Hematopoietic multipotent progenitor cell treated with erythropoietin and hydrocortisone succinate and interleukin-3 and kit ligand, for 6 days (in vitro differentiated cells): ENCODE measurements at places on chromosomes 12 and 14.

DNA sequence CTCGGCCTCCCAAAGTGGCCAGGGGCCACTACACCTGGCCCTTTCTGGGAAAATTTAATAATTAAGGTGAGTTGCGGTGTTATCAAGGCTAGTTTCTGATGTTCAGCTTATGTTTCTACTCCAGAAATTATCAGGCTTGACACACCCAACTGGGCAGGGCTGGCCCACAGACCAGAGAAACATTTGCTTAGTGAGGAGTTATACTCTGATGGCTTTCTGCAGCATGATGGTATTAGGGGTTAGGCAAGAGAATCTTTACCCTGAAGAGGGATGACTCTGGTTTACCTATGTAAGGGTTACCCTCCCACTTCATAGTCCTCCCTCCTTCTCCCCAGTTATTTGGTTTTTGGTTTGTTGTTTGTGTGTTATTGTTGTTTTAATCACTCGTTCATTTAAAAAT is 24.5 kb upstream of the HECTD1 start:
- peak; percentile 62 for DNase-seq

DNA sequence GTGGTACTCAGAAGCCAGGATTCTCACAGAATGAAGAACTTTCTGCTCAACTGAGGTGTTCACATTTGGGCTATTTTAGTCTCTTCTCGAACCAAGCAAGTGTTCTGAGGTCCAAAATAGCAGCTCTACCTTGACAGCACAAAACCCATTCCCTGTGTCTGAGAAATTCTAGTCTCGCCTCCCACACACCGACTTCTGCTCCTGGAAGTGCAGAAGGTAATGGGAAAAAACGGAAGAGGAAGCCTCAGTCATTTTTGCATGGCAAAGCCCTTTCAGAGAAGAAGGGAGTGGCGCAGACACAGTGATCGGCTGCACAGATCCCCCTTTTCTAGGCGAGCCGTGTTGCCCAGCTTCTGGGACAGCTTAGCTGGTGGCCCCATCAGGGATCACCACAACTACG is 31.2 kb upstream of the VPS33A start:
- DNase-seq = no peak

DNA sequence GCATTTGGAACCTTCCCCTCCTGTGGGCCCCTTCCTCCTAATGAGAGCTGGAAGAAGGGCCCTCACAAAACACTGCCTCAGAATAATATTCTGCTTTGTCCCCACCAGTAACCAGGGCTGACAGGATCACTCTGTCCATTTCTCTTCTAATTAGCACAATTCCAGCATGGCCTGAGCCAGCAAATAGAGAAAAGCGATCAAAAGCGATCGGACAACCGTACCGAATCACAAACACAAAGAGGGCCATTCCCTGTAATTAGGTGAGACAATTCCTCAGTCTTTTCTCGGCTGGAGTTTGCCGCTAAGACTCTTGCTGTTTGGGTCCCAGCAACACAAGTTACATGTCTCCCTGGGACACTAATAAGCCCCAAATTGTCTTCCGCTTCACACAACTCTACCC is 35.6 kb upstream of the VSX2 start:
- no peak for DNase-seq

DNA sequence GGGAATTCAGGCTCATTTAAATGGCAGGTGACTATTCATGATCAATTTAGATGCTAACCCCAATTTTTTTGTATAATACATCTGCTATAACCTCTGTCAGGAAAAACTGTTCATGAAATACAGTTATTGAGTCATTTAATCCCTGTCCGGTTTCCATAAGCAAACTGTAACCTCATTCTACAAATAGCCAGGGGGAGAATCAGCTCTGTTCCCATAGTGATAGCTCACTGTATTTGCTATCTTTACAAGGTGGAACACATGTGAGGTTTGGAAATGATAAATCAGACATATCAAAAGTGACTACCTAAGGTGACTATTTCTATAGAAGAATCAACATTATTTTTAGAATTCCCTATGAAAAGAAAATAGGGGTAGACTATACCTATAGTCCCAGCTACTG is 38.6 kb upstream of the VPS33A start:
- DNase-seq = no peak

GRCh38 chr12:70427611-70428010 is 61.5 kb downstream of the KCNMB4 start:
- DNase-seq = no peak

GRCh38 chr12:131923260-131923659 is 5.8 kb upstream of the PUS1 start:
- no peak for DNase-seq

GRCh38 chr14:100239211-100239839 is 381 bp downstream of the YY1 start:
- DNase-seq = no peak

- no peak for DNase-seq
Measured at GRCh38 chr14:92644171-92644969, 104.1 kb downstream of the LGMN start.

- peak; percentile 82 for DNase-seq
Measured at GRCh38 chr12:2336409-2336829, 283.6 kb downstream of the CACNA1C start.

DNA sequence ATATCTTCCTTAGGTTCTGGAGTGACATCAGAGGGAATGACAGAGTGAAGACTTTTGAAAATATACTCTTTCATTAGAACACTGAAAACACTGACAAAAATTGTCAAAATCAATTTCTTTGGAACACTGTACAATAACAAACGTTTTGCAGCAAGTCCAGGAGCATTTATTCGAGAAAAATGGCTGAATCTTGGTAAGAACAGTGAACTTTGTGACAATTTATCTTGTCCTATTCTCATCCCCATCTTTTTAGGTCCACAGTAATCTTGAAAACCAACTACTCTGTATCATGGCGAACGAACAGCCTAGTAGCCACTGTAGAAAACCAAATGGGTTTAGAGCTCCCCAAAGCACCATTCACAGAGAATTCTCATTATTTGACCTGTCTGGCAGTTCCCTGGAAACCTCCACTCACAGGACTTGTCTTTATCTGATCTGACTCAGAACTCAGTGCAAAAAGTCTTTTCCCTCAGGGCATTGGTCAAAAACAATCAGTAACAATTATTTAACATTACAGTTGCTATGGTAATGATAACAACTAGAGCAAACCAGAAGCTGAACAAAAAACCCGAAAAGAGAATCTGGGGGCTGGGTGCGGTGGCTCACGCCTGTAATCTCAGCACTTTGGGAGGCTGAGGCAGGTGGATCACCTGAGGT is 20.3 kb upstream of the PPP2R5E start:
- DNase-seq = no peak

DNA sequence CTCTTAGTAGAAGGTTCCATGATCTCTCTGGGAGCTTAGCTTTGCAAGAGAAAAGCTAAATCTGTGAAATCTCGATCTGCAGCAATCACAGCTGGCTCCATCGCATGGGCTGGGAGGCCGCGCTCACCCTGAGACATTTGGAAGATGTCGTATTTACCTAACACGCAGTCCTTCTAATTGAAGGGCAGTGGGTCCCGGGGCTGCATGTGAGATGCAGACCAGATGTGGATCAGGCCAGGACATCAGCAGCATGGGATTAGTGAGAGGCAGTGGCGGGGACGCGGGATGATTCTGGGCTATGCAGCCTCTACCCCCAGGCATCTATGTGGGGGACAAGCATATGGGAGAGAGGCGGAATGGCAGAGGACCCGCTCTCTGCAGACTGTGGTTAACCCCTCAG is 312.4 kb upstream of the RTL1 start:
- DNase-seq = no peak

DNA sequence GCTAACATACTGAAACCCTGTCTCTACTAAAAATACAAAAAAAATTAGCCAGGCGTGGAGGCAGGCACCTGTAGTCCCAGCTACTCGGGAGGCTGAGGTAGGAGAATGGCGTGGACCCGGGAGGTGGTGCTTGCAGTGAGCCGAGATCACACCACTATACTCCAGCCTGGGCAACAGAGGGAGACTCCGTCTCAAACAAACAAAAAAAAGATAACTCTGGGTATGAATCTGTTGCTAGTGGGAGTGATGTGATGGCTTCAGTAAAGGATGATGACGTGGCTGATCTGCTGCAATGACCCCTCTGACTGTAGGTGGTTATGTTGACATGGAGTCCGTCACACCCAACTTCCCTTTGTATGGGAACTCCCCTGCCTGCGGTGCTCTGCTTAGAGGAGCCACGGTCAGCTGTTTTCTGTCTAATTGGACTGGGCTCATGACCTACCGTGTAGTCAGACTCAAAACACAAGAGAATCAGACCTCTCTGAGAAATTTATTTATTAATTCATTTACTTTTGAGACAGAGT is 59.1 kb upstream of the MED13L start:
- DNase-seq = peak; percentile 24

- DNase-seq = no peak
Measured at GRCh38 chr12:50953047-50953446, 703 bp downstream of the HIGD1C start.

GRCh38 chr12:82182601-82183190 is 175.5 kb downstream of the CCDC59 start:
- no peak for DNase-seq

- DNase-seq = no peak
Measured at GRCh38 chr14:20295067-20295466, 10.7 kb downstream of the TTC5 start.

GRCh38 chr12:19885093-19885812 is 446.0 kb downstream of the AEBP2 start:
- no peak for DNase-seq

- no peak for DNase-seq
Measured at GRCh38 chr12:56776654-56777053, 13.5 kb downstream of the HSD17B6 start.

DNA sequence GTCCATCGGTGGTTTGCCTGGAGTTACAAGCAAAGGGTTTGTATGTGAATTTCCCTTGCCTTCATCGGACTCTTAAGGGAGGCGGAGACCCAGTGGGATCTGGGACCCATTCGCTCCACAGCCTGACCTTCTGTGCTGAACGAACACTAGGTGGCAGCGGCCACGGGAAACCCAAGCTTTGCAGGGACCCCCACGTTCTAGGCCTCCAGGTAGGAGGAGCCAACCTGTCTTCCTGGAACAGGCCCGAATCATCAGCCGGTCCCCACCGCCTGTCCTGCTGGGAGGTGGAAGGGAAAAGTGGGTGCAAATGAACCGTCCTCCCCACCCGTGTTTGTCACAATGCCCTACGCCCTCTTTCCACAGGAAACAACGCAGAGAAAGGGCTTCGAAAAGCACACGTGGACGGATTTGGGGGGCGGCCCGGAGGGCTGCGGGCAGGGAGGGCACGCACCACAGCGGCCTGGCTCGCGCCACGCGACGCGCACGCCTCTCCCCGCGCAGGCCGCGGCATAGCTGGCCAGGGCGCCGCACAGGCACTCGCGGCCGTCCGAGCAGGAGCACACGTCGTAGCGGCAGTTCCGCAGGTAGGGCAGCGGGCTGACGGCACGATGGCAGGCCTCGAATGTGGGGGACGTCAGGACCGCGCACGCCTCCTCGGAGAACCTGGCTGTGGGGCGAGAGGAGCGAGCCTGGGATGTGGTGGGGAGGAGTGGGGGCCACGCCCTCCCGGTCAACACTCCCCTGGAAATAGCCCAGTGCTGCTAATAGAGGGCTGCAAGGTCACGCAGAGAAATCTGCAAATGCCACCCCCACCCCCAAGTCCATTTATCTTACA is 67.8 kb downstream of the VWF start:
- peak; percentile 55 for DNase-seq

- DNase-seq = no peak
Measured at GRCh38 chr12:71170456-71170855, 12.7 kb upstream of the TSPAN8 start.

DNA sequence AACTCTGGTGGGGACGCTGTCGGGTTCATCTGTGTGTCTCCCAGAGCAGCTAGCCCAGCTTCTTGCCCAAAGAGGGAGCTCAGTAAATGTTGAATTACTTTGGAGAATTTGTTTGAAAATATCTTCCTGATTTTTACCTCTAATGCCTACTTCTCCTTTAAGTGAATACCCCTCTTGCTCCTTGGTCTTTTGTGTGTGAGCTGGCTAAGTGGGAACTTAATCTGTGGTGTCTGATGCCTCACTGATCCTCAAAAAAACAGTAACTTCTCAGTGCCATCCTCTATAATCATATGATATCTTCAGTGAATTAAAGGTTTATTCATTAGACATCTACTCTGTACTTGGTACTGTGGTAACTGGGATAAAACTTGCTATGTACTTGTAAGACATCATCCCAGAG is 7.7 kb upstream of the PSMA6 start:
- no peak for DNase-seq

- DNase-seq = peak; percentile 22
Measured at GRCh38 chr14:20470603-20470901, 1.3 kb downstream of the PNP start.

GRCh38 chr12:74488134-74488533 is 49.5 kb upstream of the ATXN7L3B start:
- no peak for DNase-seq

DNA sequence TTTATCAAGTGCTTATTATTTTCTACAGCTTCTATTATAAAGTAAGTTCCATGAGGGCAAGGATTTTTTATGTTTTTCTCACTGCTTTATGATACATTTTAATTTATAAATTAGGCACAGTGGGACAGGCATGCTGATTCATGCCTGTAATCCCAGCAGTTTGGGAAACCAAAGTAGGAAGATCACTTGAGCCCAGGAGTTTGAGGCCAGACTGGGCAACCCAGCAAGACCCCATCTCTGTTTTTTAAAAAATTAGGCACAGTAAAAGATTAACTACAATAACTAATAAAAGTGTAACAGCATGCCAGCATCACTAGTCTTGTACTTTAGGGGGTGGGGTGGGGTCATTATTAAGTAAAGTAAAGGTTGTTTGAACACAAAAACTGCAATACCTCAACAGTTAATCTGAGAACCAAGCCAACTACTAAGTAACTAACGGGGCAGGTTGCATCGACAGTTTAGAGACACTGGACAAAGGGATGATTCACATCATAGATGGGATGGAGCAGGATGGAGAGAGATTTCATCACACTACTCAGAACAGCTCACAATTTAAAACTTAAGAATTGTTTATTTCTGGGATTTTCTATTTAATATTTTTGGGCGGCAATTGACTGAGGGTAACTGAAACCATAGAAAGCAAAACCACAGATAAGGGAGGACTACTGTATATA is 119.5 kb downstream of the PLEKHA5 start:
- no peak for DNase-seq

DNA sequence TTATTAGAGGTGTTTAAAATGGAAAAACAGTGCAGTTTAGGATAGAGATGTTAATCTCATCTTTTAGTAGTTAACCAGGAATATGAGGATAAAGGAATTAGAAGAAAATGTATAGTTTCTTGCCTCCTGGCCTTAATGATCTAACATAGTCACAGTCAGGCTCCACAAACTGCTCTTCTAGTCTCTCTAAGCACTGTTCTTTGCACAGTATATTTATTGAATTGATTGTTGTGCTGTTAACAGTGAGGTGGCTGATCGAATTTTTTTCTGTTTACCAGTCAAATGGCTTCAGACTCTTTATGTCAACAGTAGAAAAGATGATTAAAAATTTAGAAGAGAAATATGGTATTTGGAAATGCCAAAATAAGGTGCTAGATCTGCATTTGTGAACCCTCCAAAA is 37.8 kb downstream of the ATF7IP start:
- no peak for DNase-seq

- no peak for DNase-seq
Measured at GRCh38 chr14:99136401-99136800, 135.6 kb downstream of the BCL11B start.
